Spinal cord (tissue), 10 donors: ENCODE measurements at places on chromosomes 4 and X. TPM values are rescaled to one million over a fixed set of nuclear protein-coding genes. Genes with fewer than 3 reads are reported as not detected.

DNA sequence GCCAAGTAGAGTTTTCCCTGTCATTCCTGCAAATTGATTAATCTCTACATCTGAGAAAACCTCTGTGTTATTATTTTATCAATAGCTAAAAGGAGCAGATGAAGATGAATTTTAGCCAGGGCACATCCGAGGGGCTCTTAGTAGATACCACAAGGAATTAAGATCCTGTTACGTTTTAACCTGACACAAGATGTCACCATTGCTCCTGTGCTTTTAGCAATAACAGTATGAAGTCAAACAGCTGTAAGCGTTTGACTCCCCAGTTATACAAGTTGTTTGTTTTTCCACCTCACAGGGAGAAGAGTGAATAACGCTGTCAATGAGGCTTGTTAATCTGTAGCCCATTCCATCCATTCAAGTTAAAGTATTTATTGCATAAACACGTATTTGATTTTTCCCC lies 76.0 kb upstream of the AP1S2 start:
- no peaks in the 10 kb centered on the region for H3K4me1 ChIP-seq
- H3K27me3 ChIP-seq: peaks cover 32% of the 10 kb centered on the region
- H3K4me3 ChIP-seq: no peak overlapping the region
- DNase-seq: no peak
- no peak overlapping the region for H3K27ac ChIP-seq
- H3K36me3 ChIP-seq: no peaks in the 10 kb centered on the region

GRCh38 chr4:188993871-188994270 lies 854.6 kb downstream of the TRIML1 start:
- no peak overlapping the region for H3K4me3 ChIP-seq
- H3K4me1 ChIP-seq: no peaks in the 10 kb centered on the region
- no peaks in the 10 kb centered on the region for H3K36me3 ChIP-seq
- no peak overlapping the region for H3K27ac ChIP-seq
- H3K27me3 ChIP-seq: no peaks in the 10 kb centered on the region

DNA sequence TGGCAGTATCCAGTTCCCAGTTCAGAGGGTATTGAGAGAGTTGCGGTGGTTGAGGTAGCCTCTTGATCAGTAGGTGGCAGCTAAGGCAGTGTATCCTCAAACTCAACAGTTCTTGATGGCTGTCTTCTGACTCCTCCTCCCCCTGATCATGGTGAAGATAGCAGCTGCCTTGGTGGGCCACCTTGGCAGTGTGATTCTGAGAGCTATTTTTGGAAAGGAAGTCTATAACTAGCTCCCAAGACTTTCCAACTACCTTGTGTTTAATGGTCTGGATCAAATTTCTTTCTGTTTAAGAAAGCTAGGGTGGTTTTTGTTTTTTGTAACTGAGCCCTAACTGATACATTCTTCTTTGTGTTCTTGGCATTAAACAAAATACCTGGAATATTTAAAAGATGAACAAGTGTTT lies 10.5 kb upstream of the TBC1D19 start:
- H3K27me3 ChIP-seq: no peaks in the 10 kb centered on the region
- no peaks in the 10 kb centered on the region for H3K36me3 ChIP-seq
- no peaks in the 10 kb centered on the region for H3K4me1 ChIP-seq
- no peak overlapping the region for H3K27ac ChIP-seq
- no peak overlapping the region for H3K4me3 ChIP-seq

DNA sequence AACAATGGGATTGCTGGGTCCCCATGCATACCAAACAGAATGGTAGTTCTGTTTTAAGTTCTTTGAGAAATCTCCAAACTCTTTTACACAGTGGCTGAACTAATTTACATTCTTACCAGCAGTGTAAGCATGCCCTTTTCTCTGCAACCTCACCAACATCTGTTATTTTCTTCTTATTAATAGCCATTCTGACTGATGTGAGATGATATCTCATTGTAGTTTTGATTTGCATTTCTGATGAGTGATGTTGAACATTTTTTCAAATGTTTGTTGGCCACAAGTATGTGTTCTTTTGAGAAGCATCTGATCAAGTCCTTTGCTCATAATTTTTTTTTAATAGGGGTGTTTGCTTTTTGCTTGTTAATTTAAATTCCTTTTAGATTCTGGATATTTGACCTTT lies 41.2 kb upstream of the ZMAT1 start:
- no peak overlapping the region for H3K4me3 ChIP-seq
- DNase-seq: no peak
- no peaks in the 10 kb centered on the region for H3K27me3 ChIP-seq
- H3K27ac ChIP-seq: no peak overlapping the region

DNA sequence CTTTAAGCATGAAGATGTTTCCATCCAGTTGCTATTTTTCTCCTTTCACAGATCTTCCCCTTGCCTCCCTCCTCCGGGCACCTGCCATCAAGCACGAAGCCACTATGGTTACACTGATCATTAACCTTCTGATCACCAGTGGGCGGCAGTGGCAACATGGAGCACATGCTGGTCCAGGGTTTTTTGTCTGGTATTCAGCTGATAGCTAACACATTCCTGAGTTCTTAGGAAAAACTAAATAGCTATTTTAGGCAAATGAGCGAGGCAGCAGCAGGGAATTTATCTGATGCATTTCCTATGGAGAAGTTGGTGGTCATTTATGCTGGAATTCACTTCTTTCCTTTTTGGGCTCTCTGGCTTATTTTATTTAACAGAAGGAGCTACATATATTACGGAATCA lies 22.9 kb downstream of the SHISA3 start:
- no peaks in the 10 kb centered on the region for H3K4me1 ChIP-seq
- no peaks in the 10 kb centered on the region for H3K27me3 ChIP-seq
- H3K27ac ChIP-seq: no peak overlapping the region
- no peaks in the 10 kb centered on the region for H3K36me3 ChIP-seq

HSFX1 gene
- total RNA-seq: 2.2 TPM

GRCh38 chr4:8441499-8442091 lies 1.0 kb downstream of the TRMT44 start:
- no peaks in the 10 kb centered on the region for H3K27me3 ChIP-seq
- DNase-seq: no peak
- H3K27ac ChIP-seq: no peak overlapping the region

DNA sequence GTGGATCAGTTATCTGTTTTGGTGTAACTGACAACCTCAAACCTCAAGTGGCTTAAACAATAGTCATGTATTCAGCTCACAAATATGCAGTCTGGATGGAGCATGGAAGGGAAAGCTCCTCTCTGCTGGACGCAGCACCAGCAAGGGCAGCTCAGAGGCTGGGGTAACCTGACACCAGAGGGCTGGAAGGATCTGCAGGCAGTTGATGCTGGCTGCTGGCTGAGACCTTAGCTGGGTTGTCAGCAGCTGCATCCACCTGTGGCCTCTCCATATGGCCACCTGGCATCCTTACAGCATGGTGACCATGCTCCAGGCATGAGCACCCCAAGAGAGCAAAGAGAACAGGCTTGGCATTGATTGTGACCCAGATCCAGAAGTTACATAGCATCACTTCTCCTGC lies 46.7 kb downstream of the ENPP6 start:
- no peak overlapping the region for H3K4me3 ChIP-seq
- DNase-seq: no peak
- no peaks in the 10 kb centered on the region for H3K27me3 ChIP-seq
- no peaks in the 10 kb centered on the region for H3K36me3 ChIP-seq
- peaks cover 14% of the 10 kb centered on the region for H3K4me1 ChIP-seq

VCX2 gene
- total RNA-seq: not detected

- no peak overlapping the region for H3K4me3 ChIP-seq
- no peaks in the 10 kb centered on the region for H3K36me3 ChIP-seq
- no peaks in the 10 kb centered on the region for H3K27me3 ChIP-seq
- no peak overlapping the region for H3K27ac ChIP-seq
Measured at GRCh38 chr4:20899591-20899990, 199.3 kb downstream of the PACRGL start.

TAF7L gene
- 0.72 TPM for total RNA-seq

BLOC1S4 gene
- 6.5 TPM for total RNA-seq

- no peak overlapping the region for H3K27ac ChIP-seq
- no peaks in the 10 kb centered on the region for H3K27me3 ChIP-seq
- no peak for DNase-seq
- H3K4me3 ChIP-seq: no peak overlapping the region
Measured at GRCh38 chr4:133131829-133132460, 17.1 kb upstream of the PCDH10 start.

FAM47E gene
- total RNA-seq: 14.8 TPM

HSD17B13 gene
- 0.33 TPM for total RNA-seq

NAT8L gene
- total RNA-seq: 8.8 TPM

- no peak overlapping the region for H3K4me3 ChIP-seq
- DNase-seq: no peak
- H3K27ac ChIP-seq: no peak overlapping the region
- H3K27me3 ChIP-seq: no peaks in the 10 kb centered on the region
- H3K4me1 ChIP-seq: no peaks in the 10 kb centered on the region
Measured at GRCh38 chr4:27861802-27862201, 1001.2 kb downstream of the STIM2 start.

DNA sequence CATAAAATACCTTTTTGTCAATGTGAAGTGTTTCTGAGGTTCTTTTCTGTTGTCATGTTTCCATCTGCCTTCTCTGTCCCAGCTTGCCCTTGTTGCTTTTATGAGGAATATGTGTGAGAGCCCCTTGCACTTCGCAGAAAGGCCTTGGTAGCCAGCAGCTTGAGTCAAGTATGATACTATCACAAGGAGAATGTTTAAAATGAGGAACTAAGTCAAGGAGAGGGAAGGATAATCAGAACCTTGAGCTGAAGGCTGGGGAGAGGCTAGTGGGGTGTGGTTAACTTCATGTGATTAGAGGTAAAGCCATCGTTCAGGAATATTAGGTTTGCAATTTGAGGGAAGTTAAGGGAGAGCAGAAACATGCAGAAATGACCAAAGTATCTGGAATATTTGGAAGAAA lies 12.7 kb downstream of the PGK1 start:
- H3K27me3 ChIP-seq: no peaks in the 10 kb centered on the region
- no peak for DNase-seq
- H3K36me3 ChIP-seq: peaks cover 20% of the 10 kb centered on the region
- no peak overlapping the region for H3K4me3 ChIP-seq
- H3K27ac ChIP-seq: no peak overlapping the region

UBA6 gene
- total RNA-seq: 91.0 TPM

UBQLN2 gene
- 12.4 TPM for total RNA-seq

DNA sequence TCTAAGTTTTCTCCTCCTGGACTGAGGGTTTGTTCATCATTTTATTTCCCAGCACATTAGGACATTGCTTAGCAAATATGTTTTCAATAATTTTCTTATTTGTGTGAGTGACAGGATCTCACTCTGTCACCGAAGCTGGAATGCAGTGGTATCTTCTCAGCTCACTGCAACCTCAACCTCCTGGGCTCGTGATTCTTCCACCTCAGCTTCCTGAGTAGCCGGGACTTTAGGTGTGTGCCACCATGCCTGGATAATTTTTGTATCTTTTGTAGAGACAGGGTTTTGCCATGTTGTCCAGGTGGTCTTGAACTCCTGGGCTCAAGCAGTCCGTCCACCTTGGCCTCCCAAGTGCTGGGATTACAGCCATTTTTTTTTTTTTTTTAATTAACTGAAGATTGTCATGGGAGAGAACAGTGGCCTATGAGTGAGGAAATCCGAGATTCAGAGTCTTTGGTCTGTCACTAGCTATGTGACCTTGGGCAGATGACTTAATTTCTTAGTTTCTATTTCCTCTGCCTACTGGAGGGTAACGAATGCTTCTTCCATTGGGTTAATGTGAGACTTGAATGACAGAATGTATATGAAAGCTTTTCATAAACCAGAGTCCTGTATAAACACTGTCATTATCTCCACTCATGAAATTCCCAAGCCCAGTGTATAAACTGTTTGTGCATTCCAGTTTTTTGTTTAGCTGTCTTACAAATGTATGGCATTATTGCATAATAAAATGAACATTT lies 23.9 kb downstream of the MOB1B start:
- H3K4me3 ChIP-seq: no peak overlapping the region
- H3K27ac ChIP-seq: no peak overlapping the region
- no peaks in the 10 kb centered on the region for H3K36me3 ChIP-seq
- H3K27me3 ChIP-seq: no peaks in the 10 kb centered on the region
- no peak for DNase-seq

GRCh38 chrX:154056770-154057241 lies 37.1 kb upstream of the IRAK1 start:
- peaks cover 12% of the 10 kb centered on the region for H3K4me1 ChIP-seq
- H3K36me3 ChIP-seq: peaks cover 6% of the 10 kb centered on the region
- no peaks in the 10 kb centered on the region for H3K27me3 ChIP-seq
- H3K27ac ChIP-seq: no peak overlapping the region
- DNase-seq: no peak

GRCh38 chrX:149504226-149504914 lies 736 bp downstream of the IDS start:
- H3K4me1 ChIP-seq: peaks cover 5% of the 10 kb centered on the region
- H3K27me3 ChIP-seq: no peaks in the 10 kb centered on the region
- no peak for DNase-seq
- H3K27ac ChIP-seq: peak overlapping the region; percentile 72
- peaks cover 4% of the 10 kb centered on the region for H3K36me3 ChIP-seq

- no peak overlapping the region for H3K4me3 ChIP-seq
- H3K4me1 ChIP-seq: no peaks in the 10 kb centered on the region
- no peak for DNase-seq
- H3K27me3 ChIP-seq: no peaks in the 10 kb centered on the region
- no peak overlapping the region for H3K27ac ChIP-seq
Measured at GRCh38 chr4:133162941-133163340, 13.8 kb downstream of the PCDH10 start.

GRCh38 chr4:155207534-155208257 lies 740 bp upstream of the NPY2R start:
- DNase-seq: peak; percentile 73
- peak overlapping the region; percentile 43 for H3K4me3 ChIP-seq
- peaks cover 16% of the 10 kb centered on the region for H3K4me1 ChIP-seq
- no peaks in the 10 kb centered on the region for H3K36me3 ChIP-seq

TNIP3 gene
- 0.39 TPM for total RNA-seq

DNA sequence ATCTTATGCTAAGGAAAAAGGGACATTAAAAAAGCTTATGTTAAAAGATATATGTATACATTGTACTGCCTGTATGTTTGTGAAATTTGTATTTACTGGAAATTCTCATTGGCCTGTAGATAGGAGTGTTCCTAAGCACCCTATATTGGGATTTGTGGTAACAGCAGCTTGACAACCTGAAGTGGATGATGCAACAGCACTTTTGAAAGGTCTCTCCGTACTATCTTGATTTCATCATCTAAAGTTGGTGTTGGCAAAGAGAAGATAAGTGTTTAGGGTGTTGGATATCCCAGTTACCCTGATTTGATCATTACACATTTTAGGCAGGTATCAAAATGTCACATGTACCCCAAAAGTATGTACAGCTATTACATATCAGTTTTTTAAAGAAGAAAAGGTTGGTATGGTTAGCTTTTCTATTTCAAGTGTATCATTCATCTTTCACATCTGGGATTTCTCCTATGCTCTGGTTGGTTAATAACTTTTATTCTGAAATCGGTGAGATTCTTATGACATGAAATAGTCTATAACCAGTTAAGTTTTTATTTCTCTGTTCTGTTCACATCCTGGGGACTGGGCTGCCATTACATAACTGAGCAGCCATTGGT lies 10.3 kb downstream of the HADH start:
- no peak overlapping the region for H3K4me3 ChIP-seq
- H3K4me1 ChIP-seq: no peaks in the 10 kb centered on the region
- H3K36me3 ChIP-seq: no peaks in the 10 kb centered on the region
- DNase-seq: no peak

DNA sequence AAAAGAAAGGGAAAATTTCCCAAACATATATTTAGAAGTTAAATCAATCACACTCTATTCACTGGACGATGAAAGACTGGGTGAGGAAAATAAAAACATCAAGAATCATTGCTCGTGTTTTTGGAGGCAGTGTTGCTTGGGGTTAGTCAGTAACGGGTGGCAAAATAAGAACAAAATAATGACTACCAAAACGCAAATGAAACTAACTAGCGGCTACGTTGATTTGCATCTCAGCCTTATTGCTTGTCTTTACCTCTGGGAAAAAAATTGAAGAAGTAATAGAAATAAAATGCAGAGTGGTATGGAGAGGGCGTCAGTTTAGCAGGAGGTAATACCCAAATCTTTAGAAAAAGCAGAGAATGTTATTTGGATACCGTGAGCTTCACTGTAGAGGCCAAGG lies 86.4 kb upstream of the SORBS2 start:
- DNase-seq: no peak
- no peak overlapping the region for H3K4me3 ChIP-seq
- no peaks in the 10 kb centered on the region for H3K4me1 ChIP-seq
- H3K36me3 ChIP-seq: no peaks in the 10 kb centered on the region
